ENCODE measurements at places on chromosomes 12 and 14. TPM values are rescaled to one million over a fixed set of nuclear protein-coding genes. Genes with fewer than 3 reads are reported as not detected.
A peak's percentile ranks its signal among the peaks of the same experiment; 100 is the strongest.

GRCh38 chr14:102217987-102218421 is 78.3 kb downstream of the WDR20 start:
- no peaks in the 10 kb centered on the region for H3K27me3 ChIP-seq
- H3K4me3 ChIP-seq, result no peak overlapping the region
- no peak overlapping the region for H3K27ac ChIP-seq
- H3K36me3 ChIP-seq, result no peaks in the 10 kb centered on the region

DNA sequence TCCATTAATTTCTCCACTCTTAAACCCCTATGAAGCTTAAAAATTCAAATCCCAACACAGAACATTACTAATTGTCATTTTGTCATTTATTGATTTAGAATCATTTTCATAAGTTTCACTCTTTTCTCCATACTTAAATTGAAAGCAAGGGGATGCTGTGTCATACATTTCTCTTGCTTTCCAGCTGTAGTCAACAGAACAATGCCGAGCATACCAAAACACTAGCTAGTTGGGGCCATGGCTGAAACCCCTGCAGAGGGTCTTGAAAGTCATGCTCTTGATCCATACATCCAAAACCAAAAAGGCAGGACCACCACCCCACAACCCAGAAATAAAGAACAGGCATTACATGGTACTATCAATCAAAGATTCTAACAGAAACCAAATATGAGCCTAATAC is 9.0 kb downstream of the EXOC5 start:
- H3K27ac ChIP-seq, result no peak overlapping the region
- H3K4me3 ChIP-seq, result no peak overlapping the region
- H3K36me3 ChIP-seq, result peaks cover 30% of the 10 kb centered on the region
- no peaks in the 10 kb centered on the region for H3K27me3 ChIP-seq
- no peak for DNase-seq

- peaks cover 49% of the 10 kb centered on the region for H3K4me1 ChIP-seq
- no peaks in the 10 kb centered on the region for H3K27me3 ChIP-seq
- peak overlapping the region; percentile 52 for H3K4me3 ChIP-seq
- H3K27ac ChIP-seq, result peak overlapping the region; percentile 92
- H3K36me3 ChIP-seq, result peaks cover 22% of the 10 kb centered on the region
These were observed 108.8 kb upstream of the ATF7IP start for GRCh38 chr12:14256555-14257169.

The CYP46A1 gene
- 0.16 TPM for total RNA-seq

The RFX4 gene
- not detected for total RNA-seq

The KRT85 gene
- not detected for total RNA-seq

The WNT5B gene
- not detected for total RNA-seq

Data from activated CD8-positive, alpha-beta T cell treated with anti-CD3 and anti-CD28 coated beads for 36 hours (primary cell).